ENCODE measurements at places on chromosomes 5 and 9.

GRCh38 chr5:124342027-124342471 is 404.4 kb downstream of the ZNF608 start:
- peak; percentile 66 for DNase-seq

- DNase-seq: no peak
Measured at GRCh38 chr9:37425298-37425752, 2.8 kb downstream of the GRHPR start.

GRCh38 chr9:121239071-121239470 is 28.9 kb upstream of the GSN start:
- DNase-seq: no peak

GRCh38 chr9:35277171-35277520 is 115.3 kb downstream of the UNC13B start:
- no peak for DNase-seq

DNA sequence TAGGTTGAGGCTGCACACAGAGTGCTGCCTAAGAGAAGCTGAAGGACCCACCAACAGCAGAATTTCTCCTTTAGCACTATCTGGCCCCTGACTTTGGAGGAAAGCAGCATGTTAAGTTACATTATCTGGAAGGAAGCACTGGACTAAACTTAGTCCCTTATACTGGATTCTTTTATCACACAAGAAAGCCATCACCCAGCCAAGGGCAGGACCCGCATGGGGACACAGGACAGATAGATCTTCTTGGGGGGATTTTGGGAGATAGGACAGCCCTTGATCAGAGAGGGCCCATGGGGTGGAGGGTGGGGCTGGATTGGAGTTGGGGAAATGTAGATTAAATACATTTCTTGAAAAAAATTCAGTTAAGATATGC is 14.4 kb downstream of the ANKRD33B start:
- DNase-seq: no peak

DNA sequence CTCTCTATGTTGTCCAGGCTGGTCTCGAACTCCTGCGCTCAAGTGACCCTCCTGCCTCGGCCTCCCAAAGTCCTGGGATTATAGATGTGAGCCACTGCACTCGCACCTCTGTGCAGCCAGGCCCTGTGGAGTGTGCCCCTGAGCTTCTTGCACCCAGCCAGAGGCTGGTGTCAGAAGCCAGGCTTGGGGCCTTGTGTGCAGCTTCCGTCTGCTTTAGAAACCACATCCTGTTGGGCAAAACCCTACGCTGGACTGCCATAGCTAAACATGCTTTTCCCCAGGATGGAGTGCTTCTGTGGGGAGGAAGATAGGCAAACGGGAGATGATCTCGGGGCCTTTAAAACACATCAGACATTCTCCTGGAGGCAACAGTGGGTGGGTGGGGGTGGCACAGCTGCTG is 40.1 kb downstream of the PRRT1B start:
- peak; percentile 24 for DNase-seq

DNA sequence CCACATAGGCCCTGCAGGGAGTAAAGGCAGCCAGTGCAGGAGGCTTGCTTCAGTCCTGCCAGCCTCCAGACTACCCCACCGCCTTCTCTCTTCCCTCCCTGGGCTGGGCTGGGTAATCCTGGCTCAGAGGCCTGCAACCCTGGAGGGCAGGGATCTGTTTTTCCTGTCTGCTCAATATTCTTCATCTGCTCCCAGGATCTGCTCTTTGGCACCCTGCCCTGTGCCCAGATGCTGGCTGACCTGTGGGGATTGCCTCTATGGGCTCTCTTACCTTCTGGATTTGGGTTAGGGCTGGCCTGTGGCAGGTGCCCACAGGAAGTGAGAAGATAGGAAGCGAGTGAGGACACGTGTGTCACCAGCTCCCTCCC is 7.3 kb upstream of the ANGPTL2 start:
- DNase-seq: no peak

DNA sequence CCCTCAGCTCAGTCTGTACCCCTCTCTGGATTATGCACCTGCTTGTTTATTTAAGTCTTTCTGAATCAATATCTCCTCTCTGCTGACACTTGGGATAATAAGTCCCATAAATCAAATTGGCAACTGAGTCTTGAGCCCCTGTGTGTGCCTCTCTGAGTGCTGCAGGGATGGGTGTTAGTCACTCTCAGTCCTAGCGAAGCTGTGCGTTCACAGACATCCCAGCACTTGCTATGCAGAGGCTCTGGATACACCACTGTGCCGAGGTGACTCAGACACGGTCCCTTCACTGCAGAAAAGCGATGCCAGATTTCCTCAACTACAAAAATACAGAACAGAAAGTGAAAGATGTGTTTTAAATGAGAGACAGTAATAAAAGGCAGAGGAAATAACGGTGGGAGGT is 4.1 kb upstream of the KCNMB1 start:
- no peak for DNase-seq

GRCh38 chr5:157599565-157599964 is 24.0 kb upstream of the ADAM19 start:
- no peak for DNase-seq

DNA sequence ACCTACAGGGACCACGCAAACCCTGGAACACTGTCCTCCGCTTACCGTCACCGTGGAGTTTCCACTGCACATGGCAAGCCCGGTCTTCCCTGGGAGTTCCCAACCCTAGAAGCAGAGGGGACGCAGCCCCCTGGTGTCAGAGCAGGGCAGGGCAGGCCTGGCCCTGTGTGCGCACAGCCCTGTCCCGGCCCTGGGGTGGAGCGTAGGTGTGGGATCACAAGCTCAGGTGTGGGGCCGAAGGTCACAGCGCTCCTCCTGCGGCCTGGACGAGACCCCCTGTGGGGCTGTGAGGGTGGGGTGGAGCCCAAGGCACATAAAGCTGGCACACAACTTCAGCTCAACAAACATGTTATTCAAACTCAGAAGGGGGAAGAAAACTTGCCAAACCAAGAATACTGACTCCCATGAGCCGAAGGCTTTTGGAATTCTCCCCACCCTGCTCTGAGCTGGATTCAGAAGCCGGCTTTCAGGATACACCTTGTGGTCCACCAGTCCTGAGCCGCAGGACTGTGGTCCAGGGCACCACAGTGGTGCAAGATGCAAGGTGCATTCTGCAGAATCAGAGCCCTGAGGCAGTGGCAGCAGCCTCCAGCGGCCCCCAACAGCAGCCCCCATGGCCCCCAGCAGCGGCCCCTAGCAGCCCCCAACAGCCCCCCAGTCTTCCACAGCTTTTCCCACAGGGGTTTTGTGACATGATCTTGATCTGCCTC is 11.8 kb upstream of the EXOC3 start:
- DNase-seq: peak; percentile 73

GRCh38 chr9:105957830-105958229 is 263.5 kb downstream of the TMEM38B start:
- DNase-seq: no peak

All from right forelimb (tissue), 1 donor.